ELF-1 (cell line): ENCODE measurements at places on chromosomes 3 and 15.

- peak; percentile 49 for DNase-seq
Measured at GRCh38 chr3:71416876-71417275, 166.7 kb downstream of the FOXP1 start.

DNA sequence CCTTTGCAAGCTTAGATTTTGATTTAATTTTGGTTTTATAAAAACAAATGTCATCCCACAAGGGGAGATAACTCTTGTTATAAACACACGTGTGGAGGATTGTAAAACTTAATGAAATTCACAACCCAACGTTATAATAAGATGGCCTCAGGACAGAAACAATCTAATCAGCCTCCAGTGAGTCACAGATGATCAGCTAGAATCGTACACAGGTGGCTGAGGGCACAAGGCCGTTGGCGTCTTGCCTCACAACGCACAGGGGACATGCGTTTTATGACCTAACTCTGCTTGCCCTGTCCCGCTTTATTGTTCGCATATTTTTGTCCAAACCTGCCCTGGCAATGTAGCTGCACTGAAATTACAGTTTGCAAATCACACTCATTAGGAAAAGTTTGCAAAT is 121.9 kb upstream of the PDZRN3 start:
- no peak for DNase-seq

DNA sequence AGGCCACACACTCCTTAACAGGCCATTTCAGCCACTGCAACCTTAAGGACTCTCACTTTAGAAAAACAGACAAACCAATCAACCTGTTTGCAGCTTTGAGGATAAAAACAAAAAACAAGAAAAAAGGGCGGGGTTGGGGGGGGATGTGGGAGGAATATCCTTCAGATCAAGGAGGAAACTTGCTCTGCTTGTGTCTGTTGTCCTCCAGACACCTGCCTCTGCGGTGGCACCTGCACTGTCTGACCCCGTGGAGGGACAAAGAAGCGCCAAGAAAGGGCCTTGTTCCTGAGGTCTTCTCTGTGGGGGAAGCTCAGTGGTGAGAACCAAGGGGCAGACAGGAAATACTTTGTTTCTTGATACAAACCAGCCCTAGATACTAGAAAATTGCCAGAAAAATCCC is 70.5 kb downstream of the POLR2M start:
- no peak for DNase-seq

DNA sequence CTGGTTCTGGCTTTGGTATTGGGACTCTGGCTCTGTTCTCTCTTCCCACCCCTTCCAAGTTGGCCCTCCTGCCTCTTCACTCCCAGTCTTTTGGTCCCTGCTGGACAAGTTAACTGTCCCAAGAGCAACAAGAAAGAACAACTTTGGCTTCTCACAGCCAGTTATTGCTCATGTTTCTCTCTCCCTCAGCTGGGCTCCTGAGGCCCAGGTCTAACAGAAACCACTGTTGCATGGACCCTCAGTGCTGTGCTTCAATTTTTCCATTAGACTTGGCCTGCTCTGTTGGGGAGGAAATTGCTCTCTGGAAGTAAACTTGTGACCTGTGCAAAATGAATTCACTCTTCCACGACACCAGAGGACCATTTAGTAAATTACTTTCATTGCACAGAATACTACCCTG is 64.5 kb downstream of the CHST2 start:
- DNase-seq = no peak

DNA sequence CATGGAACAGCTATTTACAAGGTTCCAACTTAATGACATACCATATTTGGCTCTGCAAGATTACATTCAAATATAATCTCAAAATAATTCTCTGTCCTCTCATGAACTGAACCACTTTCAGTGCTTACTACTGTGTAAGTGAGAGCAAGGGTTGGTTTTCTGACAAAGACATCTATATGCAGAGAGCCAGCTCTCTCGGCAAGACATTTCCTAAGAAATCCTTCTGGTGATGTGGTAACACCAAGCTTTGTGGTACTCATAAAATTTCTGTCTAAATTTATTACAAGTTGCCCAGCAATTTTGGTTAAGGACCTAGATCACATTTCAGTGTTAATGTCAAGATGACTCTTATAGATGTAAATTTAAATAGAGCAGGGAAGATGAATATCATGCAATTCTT is 184.9 kb downstream of the GAP43 start:
- DNase-seq = no peak

GRCh38 chr15:94965593-94965992 is 734.2 kb downstream of the MCTP2 start:
- DNase-seq = no peak

GRCh38 chr3:143573610-143574303 is 274.5 kb downstream of the SLC9A9 start:
- DNase-seq = no peak

GRCh38 chr3:89363171-89363570 is 255.8 kb downstream of the EPHA3 start:
- DNase-seq = no peak

- no peak for DNase-seq
Measured at GRCh38 chr3:65964838-65965237, 73.9 kb downstream of the MAGI1 start.

GRCh38 chr3:123650101-123650500 is 65.2 kb upstream of the HACD2 start:
- DNase-seq = no peak

- DNase-seq = peak; percentile 76
Measured at GRCh38 chr15:66923438-66923881, 141.9 kb upstream of the SMAD3 start.

DNA sequence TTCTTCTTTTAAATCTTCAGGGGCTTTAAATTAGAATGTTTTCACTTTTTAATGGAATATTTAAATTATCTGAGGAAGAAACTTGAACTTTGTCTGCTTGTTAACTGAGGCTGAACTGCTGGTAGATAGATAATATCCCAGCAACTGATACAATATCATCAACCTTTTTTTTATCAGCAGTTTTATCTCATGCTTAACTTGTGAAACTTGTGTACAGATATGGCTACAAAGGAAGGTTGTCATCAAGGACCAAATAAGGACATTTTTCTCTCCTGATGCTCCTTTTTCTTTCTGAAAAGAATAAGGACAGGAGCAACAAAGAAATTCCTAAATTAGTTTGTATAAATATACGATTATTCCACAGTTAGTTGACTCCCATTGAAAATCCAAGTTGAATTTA is 66.4 kb upstream of the KBTBD8 start:
- no peak for DNase-seq

GRCh38 chr15:29452881-29453731 is 183.5 kb upstream of the NSMCE3 start:
- DNase-seq = peak; percentile 15

- DNase-seq = no peak
Measured at GRCh38 chr3:186638259-186638658, 1.9 kb upstream of the FETUB start.

DNA sequence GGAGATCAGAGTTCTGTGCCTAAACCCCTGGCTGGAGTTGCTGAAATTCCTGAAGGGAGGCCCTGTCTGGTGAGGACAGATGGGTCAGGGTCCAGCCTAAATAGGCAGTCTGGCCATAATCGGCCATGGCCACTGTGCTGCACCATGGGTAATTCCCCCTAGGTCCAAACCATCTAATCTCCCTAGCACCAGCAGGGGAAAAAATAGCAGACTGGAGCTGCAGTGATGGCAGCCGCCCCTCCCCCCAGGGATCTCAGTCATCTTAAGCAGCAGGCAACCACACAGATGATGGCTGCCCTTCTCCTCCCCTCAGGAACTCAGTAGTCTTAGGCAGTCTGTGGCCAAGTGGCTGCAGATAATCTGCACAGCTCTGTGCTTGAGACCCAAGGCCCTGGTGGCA is 68.4 kb upstream of the CD96 start:
- DNase-seq = peak; percentile 66

DNA sequence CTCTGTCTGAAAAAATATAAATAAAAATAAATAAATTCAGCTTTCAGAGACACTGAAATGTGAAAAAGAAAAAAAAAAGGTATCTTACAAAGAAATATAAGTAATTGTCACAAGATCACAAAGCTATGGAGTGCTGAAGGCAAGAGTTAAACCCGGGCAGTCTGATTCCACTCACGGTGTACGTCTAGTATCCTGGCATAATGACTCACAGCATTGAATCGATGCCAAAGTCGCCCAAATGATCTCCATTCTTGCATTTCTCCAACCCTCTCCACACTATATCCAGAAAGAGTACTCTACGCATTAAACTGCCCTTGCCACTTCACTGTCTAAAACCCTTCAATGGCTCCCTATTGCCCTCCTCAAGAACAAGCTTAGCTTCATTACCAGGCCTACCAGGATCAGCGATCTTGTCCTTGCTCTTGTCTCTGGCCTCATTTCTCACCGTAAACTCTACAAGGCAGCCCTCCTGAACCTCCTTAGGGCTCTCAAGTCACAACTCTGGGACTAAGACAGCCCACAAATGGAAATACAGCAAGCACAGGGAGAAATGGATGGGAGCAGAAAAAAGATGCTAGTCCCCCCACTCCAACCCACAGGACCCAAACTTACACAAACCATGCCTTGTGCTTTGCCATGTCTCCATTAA is 7.7 kb downstream of the SUCLG2 start:
- no peak for DNase-seq

- no peak for DNase-seq
Measured at GRCh38 chr15:73231661-73232419, 136.9 kb downstream of the HCN4 start.

GRCh38 chr3:12177126-12177525 is 18.4 kb upstream of the TIMP4 start:
- DNase-seq = no peak

GRCh38 chr3:159887911-159888310 is 100.7 kb upstream of the IL12A start:
- no peak for DNase-seq

- no peak for DNase-seq
Measured at GRCh38 chr3:124599779-124600693, 130.2 kb upstream of the UMPS start.

- no peak for DNase-seq
Measured at GRCh38 chr15:97085731-97086130, 755.2 kb downstream of the NR2F2 start.

GRCh38 chr15:82871358-82871757 is 61.9 kb downstream of the WHAMM start:
- no peak for DNase-seq

GRCh38 chr3:106848099-106848498 is 529.1 kb upstream of the CCDC54 start:
- no peak for DNase-seq

DNA sequence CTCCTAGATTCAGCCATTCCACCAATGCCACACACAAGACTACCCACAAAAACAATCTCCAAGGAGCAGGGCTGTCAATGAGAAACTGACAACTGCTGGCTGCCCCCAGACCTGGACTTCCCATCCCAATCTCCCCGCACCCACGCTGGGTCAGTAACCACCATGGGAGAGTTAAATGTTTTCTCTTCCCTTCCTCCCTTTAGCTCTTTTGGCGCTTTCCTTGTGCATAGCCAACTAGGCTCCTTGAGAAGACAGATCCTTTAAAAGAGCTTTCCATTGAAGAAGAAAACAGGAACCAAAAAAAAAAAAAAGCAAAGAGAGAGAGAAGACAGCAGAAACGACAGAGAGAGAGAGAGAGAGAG is 8.3 kb downstream of the BCL6 start:
- DNase-seq = no peak

- DNase-seq = no peak
Measured at GRCh38 chr3:186176373-186176990, 67.6 kb upstream of the ETV5 start.

- peak; percentile 56 for DNase-seq
Measured at GRCh38 chr15:75532413-75533250, 46.5 kb downstream of the PTPN9 start.

DNA sequence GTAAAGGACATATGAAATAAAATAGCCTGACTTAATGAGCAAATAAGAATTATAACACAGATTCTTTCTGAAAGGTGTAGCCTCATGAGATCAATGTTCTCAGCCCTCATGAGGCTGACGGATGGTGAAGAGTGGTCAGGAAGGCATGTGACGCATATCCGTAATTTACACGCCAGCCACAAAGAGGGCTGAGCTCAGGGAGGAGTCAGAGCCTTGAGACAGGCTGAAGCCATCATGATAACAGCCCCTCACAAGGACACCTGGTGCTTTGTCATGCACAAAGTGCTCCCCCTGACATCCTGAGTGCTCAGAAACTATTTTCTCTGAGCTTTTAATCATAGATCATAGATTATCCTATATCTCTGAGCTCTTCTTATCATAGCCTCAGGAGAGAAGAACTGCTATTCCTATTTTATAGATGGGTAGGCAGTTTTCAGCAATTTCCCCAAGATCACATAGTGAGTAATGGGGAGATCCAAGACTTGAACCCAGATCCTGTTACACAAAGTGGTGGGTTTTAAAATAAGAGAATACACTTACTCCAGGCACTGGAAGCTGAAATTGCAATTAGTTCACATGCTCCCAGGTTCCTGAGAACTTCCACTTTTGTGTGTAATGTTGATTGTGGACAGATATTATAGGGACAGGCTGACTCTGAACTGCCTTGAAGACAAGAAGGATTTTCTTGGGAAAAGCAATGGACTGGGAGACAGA is 267.1 kb downstream of the RPLP1 start:
- no peak for DNase-seq

DNA sequence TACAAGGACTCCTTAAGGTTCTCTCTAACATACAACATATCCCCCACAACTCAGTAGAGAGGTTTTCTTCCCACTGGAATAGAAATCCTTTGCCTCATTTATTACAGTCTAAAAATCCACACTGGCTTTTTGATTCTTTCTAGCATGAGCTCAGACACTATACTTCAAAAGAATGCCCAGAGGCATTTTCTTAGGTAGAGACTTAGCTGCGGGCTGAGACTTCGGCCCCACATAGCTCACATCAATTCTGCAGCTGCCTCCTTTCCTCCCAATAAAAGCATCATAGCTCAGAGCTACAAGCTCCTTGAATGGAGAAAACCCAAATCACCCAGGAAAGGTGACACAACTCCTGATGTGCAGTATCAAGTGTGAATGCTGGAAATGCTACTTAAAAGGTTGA is 52.4 kb downstream of the AAGAB start:
- DNase-seq = no peak

GRCh38 chr3:58452176-58452575 is 18.5 kb upstream of the PDHB start:
- DNase-seq = no peak

DNA sequence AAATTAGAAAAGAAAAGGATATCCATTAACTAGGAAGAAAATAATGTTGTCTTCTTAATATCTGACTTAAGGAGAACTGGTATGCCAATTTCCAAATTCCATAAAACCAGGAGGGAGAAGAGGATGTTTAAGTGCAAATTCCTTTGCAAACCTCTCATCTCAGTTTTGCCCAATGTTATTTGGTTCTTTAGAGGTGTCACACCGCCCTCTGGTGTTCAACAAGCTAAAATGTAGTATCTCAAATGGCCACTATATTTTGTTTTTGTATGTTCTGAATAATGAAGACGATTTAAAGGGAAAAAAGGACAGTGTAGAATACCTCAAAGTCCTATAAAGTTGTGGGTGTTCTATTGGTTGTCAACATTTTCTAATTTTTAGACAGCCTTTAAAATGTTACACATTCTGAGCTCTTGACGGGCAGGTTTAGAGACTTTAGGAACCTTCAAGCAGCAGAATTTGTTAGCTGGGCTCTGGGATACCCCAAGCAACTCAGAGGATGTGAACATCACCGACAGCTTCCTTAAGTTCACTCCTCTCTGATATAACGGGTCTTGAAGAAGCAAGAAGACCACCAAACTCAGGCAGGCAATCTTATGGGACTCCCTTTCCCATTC is 458.3 kb downstream of the MFSD1 start:
- DNase-seq = peak; percentile 8

- peak; percentile 73 for DNase-seq
Measured at GRCh38 chr15:64092864-64093626, 593 bp downstream of the CIAO2A start.

- DNase-seq = no peak
Measured at GRCh38 chr3:48407542-48408099, 22.3 kb downstream of the PLXNB1 start.
